ENCODE measurements at places on chromosomes 5 and 9.

DNA sequence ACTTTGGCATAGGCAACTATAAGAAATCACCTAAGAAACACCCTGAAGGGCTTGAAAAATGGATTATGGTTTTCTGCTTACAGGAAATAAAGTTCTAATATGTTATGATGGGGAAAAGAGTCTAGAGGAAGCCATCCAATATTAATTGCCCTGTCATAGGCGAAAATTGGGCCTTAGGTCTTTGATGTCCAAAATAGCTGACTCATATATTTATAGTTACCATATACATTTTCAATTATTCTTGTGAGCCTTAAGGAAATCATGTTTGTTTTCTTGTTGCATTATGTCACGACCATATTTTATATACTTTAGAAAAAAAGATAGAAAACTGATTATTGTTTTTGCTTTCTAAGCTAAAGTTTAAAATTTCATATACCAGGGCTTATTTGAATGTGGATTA is 509.1 kb downstream of the CDH12 start:
- no peak for DNase-seq

- no peak for DNase-seq
These were observed 131.6 kb downstream of the GABRB2 start for GRCh38 chr5:161414896-161415295.

DNA sequence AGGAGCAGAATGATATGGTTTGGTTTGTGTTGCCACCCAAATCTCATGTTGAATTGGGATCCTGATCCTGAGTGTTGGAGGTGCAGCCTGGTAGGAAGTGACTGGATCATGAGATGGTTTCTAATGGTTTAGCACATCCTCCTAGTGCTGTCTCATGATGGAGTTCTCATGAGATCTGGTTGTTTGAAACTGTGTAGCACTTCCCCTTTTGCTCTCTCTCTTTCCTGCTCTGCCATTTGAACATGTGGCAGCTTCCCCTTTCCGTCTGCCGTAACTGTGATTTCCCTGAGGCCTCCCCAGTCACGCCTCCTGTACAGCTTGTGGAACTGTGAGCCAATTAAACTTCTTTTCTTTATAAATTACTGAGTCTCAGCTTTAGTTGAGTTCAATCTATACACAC is 756.8 kb upstream of the CDH6 start:
- no peak for DNase-seq

DNA sequence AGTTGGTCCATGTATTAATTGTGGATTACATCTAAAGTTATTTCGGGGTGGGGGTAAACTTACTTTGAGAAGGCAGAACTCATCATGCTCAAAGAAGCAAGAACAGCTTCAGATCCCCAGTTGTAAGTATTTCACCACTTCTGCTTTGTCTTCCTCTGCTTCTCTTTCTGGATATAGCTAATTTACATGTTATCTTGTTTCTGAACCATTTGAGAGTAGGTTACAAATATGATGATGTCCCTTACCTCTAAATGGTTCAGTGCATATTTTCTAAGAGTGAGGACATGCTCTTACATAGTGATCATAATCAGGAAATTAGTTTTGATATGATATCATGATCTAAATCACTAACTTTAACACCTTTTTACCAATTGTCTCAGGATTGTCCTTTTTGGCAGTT is 11.9 kb downstream of the TRIO start:
- no peak for DNase-seq

DNA sequence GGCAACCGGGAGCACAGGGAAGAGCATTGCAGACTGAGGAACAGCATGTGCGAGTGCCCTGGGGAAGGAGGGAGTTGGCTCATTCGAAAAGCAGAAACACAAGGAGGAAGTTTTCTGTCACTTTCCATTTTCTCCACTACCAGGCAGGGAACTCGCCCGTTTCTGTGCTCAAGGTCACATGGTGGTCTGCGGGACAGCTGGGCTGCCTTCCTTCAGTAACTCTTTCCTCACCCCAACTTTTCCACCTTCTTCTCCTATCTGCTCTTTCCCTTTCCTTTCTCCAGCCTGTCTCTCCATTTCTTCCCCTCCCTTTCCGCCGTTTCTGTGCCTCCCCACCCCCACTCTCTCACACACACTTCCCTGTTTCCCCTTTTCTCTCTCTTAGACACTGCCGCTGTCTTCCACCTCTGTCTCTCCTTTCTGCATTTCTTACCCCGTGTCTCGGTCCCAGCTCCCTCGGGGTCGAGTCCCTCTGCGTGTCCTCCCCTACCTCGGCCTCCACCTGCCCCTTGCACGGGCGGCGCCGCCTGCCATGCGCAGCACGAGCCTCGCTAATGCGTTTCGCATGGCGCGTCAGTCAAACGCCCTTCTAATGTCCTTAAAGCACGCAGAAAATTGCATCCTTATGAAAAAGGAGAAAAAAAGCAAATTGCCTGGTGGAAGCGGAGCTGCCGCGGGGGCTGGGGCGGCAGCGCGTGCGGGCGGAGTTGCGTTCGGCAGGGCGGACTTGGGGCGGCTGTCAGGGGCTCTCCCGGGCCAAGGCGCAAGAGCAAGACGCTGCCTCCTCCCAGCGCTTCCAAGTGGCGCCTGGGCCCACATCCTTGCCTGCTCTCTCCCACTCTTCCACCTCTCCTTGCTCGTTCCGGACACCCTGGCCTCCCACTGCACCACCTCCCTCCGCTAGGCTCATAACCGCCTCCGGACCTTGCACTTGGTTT is 9.5 kb downstream of the BARX1 start:
- DNase-seq: no peak

- DNase-seq: no peak
These were observed 6.1 kb downstream of the TJP2 start for GRCh38 chr9:69180200-69180599.

DNA sequence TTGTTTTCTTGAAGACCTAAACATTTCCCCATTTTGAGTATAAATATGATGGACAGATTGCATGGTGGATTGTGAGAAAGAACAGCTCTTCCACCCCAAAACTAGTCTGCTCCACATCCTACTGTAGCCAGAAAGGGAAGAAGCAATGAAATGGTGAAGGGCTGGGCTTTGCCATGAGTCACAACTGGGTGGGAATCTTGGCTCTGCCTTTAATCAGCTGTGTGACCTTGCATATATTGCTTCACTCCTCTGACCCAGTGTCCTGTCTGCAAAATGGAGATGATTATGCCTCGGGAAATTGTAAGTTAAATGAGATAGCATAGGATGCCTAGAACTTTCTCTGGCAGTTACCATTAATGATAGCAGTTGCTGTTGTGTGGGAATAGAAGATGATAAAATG is 101.9 kb downstream of the PDE8B start:
- no peak for DNase-seq

- no peak for DNase-seq
These were observed 197.5 kb downstream of the MAPKAP1 start for GRCh38 chr9:125509476-125509875.

DNA sequence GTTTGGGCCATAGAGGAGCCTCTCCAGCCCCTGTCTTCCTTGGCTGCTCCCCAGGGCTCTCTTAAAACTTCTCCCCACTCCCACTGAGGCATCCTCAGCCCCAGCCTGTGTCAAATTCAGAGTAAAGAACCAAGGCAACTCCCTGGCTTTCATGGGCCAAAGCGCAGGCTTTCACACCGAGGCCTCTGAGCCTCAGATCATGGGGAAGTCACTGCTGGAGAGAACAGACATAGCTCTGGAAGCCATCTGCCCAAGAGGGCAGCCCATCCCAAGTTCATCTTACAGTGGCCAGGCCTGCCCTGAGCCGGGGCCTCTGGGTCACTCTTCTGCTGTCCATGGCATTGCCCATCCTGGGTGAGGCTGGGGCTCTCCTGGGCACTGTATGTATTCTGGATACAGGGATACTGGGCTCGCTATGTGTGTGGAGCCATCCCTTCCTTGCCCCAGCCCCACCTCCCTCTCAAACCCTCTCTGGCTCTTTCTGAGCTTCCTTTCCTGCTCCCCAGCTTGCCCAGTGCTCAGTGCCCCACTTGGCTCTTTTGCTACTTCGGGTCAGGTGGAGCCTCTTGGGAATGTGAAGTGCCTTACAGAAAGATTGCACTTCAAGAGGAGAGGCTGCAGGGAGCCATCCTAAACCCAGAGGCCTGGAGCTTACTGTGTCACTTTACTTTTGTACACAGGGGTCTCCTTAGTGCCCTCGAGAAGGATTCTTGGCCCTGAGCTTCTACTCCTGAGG is 33.0 kb downstream of the TGFBI start:
- DNase-seq: no peak

GRCh38 chr5:139431706-139432105 is 7.6 kb downstream of the DNAJC18 start:
- no peak for DNase-seq

DNA sequence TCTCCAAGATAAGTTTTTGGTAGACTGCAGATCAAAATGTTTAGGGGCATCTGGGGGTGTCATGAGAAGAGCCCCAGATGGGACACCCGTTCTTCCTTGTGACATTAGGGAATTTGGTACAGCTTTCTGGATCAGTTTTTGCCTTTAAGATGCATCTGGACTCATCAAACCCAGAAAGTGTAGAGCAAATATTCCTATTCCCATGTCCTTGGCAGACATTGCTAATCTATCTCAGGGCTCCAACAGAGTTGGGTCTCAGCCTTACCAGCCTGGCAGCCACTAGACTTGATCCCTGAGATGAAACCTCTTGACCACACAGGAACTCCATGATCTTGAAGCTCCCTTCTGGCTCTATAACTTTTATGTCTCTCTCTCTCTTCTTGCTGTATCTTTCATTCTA is 35.6 kb downstream of the ERGIC1 start:
- DNase-seq: no peak

- DNase-seq: no peak
These were observed 72.6 kb downstream of the SH3RF2 start for GRCh38 chr5:146009020-146009419.

- DNase-seq: no peak
These were observed 2.8 kb downstream of the OR1L8 start for GRCh38 chr9:122580360-122580759.

DNA sequence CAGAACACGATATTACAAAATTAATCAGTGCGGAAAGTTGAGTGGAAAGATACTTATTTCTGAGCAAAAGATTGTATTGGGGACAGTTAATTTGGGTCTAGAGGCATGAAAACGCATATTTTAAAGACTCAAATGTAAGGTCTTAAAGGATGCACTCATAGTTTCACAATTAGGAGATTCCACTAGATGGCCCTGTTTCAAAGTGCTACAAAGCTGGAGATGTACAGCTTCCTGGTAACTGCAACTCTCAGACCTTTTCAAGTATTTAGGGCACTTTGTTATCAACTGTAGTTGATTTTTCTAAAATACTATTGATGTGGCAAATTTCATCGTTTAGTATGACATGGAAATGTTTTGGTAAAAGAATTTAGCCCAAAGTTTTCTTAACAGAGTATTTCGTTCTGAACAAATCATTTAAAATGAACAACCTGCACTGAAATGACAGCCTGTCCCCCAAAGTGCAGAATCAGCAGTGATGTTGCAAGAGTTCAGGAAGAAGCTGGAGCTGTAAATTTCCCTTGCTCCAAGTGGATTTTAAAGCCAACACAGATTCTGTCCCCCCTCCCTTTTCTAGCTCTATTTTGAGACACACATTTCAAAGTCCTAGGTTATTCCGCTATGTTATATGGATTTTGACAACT is 16.2 kb upstream of the NDUFB6 start:
- peak; percentile 11 for DNase-seq

- DNase-seq: no peak
These were observed 45.0 kb downstream of the PRR16 start for GRCh38 chr5:120509053-120509452.

DNA sequence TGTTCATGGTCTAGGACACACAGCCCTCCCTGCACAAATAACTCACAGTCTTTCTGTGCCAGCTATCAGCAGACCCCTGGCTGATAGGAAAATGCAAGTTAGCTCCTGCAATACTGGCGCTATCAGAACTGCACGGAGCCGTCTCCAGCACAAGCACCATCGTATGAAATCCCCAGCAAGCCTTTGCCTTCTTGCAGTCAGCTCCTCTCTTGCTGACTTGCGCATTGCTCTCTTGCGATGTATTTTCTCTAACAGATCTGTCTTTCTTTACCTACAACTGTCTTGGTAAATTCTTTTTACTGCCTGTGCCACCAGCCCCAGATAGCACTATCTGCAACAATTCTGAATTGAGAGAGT is 25.1 kb upstream of the UGCG start:
- no peak for DNase-seq

- DNase-seq: no peak
These were observed 13.0 kb upstream of the GLIPR2 start for GRCh38 chr9:36123515-36123914.

DNA sequence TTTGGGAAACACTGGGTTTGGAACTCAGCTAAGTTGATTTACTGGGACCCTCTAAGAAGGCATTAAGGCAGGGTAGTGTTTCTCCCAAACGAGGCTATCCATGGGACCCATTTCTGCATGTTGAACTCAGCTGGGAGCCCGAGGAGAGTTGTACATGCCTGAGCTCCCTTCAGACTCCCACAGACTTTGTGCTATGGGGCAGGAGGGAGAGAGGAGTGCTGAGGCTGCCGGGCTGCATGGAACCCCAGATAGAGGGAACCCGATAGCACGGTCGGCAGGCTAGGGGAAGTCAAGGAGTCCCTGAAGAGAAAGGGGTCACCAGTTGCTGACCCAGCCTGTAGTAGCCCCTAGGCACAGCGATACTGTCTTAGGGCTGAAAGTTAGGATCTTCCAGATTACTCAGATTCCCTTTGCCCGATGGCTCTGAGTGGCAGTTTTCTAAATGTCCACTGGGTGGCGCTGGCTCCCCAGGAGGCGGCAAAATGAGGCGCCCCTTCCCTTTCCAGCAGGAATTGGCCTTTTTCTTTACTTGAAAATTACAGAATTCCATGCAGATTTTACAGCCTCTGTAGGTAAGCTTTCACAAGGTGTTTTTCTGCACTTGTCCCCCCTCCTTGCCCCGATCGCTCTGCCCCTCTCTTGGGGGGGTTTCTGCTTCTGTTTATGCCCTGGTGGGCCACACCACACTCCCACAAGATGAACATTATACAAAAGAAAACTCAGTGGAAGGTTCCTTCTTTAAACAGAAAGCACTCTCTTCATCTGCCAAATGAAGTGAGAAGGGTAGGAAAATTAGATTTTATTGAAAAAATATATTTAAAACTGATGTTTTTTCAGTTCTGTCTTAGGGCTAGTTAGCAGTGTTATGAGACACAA is 17.8 kb downstream of the NANS start:
- DNase-seq: no peak

DNA sequence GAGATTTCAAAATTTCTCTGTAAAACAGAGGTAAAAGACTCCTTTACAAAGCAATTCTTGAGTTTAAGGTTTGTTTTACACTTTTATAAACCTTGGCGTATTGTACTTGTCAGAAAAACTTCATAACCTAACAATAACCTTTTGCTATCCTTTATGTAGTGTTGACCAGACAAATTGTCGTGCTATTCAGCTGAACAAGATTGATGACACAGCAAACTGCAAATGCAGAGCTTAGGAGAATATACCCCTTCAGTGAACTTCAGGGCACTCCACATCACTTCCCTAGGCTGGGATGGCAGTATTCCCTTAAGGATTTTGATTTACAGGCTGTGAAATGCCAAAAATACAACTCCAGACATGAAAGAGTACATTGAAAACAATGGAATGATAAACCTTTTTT is 89.2 kb upstream of the CDH18 start:
- DNase-seq: no peak

DNA sequence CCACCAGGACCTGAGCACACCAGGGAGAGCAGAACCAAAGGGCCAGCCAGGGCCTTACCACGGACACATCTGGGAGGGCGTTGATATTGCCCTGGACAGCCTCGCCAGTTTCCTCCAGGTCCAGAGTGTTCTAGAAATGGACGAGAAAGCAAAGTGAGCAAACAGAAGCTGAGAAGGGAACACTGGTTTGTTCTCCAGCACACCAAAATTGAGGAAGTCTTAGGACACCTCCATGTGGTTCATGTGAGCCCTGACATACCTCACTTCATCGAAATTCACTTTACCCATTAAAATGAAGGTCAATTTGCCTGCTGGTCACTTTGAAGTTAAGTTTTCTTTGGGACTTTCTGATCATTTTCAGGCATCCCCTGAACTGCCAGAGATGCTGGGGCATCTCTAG is 20.1 kb upstream of the AKNA start:
- no peak for DNase-seq

Measured in NCI-H2081 treated with DMSO at 0.1 percent for 48 hours (cell line).